ENCODE measurements at places on chromosomes 13 and 19.

- no peak for DNase-seq
Measured at GRCh38 chr13:72751220-72751619, 23.5 kb downstream of the BORA start.

- DNase-seq = no peak
Measured at GRCh38 chr13:82878536-82878935, 1003.7 kb downstream of the SLITRK1 start.

DNA sequence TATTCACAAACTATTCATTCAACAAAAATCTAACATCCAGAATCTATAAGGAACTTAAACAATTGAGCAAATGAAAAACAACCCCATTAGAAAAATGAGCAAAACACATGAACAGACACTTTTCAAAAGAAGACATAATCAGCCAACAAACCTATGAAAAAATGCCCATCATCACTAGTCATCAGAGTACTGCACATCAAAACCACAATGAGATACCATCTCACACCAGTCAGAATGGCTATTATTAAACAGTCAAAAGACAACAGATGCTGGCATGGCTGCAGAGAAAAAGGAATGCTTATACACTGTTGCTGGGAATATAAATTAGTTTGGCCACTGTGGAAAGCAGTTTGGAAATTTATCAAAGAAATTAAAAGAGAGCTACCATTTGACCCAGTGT, 487.6 kb downstream of the GPC6 start:
- DNase-seq = no peak

GRCh38 chr13:67854990-67855389, 624.9 kb upstream of the PCDH9 start:
- no peak for DNase-seq

- DNase-seq = no peak
Measured at GRCh38 chr19:14111486-14111885, 6.1 kb downstream of the PRKACA start.

DNA sequence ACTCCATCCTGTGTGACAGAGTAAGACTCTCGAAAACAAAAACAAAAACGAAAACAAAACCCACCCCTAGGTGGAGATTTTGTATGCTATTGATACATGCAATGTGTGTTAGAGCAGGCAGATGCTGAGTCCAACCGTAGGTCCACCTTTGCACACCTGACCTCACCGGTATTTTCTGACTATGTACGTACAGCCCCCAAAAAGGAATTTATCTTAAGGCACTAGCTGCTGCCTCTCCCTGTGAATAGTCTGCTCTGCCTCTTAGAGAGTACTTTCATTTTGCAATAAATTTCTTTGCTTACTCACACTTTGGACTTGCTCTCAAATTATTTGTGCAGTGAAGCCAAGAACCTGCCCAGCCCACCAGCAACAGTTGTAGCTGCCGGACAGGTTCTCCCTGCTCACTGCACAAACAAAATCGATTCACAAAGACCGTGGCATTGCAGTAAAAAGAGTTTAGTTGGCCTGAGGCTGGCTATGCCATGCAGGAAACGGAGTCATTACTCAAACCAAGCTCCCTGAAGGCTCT, 8.2 kb upstream of the ZNF77 start:
- DNase-seq = no peak

DNA sequence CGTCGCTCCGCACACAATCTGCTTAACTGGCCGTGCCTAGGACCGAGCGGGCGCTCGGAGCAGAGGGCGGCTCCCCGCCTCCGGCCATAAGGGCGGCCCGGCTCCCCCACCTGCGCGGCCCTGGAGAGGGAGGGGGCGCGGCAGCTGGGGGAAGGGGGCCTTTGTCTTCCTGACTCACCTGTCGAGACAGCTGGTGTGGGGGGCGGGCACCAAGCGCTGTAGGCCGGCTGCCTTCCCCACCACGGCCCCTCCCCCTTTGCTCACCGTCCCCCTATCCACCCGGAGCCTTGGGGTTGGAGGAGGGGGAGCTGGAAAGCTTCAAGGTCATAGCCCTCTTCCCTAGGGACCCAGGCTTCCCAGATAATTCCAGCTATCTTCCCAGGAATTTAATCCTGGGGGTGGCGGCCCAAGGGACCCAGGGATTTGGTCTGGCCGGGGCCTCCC, 1.2 kb downstream of the VASP start:
- DNase-seq = no peak

GRCh38 chr19:4613254-4613751, 26.0 kb upstream of the TNFAIP8L1 start:
- no peak for DNase-seq

GRCh38 chr13:112133499-112134390, 66.8 kb downstream of the SOX1 start:
- no peak for DNase-seq

- DNase-seq = no peak
Measured at GRCh38 chr19:11069561-11069960, 19.7 kb upstream of the LDLR start.

- DNase-seq = no peak
Measured at GRCh38 chr13:26449063-26449848, 108.2 kb upstream of the WASF3 start.

- DNase-seq = no peak
Measured at GRCh38 chr13:109983447-109983846, 197.1 kb upstream of the IRS2 start.

DNA sequence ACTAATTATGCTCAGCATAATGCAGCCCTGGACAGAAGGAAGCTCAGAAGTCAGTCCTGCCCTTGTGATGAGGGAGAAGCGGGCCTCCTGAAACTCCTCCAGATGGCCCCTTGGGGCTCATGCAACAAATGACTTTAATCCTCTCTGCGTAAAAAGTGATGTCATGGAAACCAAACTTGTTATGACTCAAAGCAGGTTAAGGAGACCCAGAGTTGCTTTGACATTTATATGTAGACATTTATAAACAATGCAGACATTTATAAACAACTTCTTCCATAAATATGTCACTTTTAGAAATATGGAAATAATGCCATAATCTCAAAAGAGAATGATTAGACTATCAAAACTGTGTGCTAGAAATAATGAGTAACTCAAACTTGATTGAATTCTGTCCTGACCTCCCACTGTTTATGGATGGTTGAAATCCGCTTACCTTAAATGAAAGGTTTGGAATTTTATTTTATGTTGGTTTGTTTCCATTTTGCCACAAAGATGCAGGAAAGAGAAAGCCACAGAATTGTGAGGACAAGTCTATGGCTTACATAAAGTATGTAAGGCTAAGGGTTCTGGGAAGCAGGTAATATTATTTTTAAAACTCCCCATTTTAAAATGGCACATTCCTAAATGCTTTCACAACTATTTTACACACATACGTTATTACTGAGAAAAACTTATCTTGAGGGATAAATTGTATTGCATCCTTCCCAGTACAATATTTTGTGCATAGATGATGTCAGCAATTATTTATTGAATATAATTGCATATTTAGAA, 73.7 kb downstream of the CYSLTR2 start:
- DNase-seq = no peak

DNA sequence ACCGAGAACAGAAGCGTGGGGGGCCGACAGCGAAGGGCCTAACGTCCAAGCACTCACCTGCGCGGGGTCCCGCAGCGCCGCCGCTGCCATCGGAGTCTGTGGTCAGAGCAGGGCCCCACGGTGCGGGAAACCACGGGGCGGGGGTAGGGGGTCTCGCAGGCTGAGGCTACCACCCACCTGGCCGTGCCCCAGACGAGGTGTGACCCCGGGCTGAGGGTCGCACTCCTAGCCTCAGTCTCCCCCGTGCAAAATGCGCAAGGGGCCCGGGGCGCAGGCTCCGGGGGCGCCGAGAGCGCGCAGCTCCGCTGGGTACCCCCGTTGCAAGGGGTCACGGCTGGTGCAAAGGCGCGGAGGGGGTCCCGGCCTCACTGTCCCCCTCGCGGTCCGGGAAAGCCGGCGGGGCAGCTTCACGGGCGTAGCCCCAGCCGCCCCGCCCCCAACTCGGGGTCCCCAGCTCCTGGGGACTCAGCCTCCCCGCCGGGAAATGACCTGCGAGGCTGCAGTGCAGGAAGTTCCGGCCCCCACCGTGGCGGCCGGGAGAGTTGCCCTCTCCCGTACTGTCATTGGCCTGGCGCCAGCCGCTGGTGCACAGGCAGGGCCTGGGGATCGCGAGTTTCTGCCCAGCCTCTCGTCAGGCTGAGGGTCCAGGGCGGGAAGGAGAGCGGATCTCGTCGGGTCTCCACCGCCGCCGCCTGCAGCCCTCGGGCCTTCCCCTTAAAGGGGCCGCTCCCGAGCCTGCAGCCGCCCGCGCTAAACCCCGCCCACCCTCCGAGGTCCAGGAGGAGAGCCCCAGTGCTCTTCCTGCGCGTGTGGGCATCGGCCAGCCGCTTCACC, at the start of gene ZNF792:
TSS of gene ZNF792 (minus strand) at position 657 of the 834 bp plus-strand sequence. CDS start at position 90, 567 bp downstream.
- peak; percentile 26 for DNase-seq

DNA sequence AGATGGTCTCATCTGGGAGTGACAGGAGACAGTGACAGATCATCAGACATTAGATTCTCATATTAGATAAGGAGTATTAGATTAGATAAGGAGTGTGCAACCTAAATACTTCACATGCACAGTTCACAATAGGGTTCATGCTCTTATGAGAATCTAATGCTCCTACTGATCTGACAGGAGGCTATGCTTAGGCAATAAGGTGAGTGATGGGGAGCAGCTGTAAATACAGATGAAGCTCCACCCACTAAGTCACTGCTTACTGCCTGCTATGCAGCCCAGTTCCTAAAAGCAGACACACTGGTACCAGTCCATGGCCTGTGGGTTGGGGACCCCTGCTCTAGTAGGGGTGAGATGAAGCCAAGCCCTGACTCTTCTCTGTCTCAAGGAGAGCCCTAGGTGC, 10.0 kb upstream of the IGFL3 start:
- DNase-seq = no peak

DNA sequence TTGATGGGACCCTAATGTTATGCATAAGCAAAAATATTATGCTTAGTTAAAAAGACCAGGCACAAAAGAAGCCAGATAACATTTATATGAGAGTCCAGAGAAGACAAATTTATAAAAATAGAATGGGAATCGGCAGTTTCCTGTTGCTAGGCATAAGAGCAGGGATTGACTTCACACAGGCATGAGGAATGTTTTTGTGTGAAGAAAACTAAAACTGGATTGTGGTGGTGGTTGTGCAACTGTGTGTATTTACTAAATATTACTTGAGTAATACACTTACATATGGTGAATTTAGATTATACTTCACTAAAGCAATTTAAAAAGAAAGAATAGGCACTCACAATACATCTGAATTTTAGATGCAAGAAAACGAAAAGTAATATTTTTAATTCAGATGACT, 108.3 kb downstream of the SLITRK1 start:
- DNase-seq = no peak

- DNase-seq = no peak
Measured at GRCh38 chr13:82070416-82070815, 1729.5 kb upstream of the SPRY2 start.

GRCh38 chr13:66430269-66430668, 799.9 kb downstream of the PCDH9 start:
- DNase-seq = no peak

- no peak for DNase-seq
Measured at GRCh38 chr13:27704681-27705080, 83.0 kb downstream of the POLR1D start.

DNA sequence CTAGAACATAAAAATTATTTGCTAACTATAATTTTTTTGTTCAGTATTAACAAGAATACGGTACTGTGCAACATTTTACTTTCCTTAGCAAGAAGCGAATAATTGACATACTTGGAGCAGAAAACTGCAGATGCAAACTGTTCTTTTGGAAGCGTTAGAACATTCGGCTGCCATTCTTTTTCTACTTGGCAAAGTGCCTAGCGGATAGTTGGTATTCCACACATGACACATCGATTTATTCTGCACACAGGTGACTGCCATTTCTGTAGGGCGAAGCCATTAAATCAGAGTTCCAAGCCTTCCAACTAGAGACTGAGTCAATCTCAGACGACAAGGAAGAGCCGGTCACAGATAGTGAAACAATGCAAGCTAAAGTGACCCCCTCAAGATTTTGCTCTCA, 117.4 kb downstream of the TRPC4 start:
- no peak for DNase-seq

- no peak for DNase-seq
Measured at GRCh38 chr13:110774051-110774450, 60.6 kb downstream of the ING1 start.

Measured in stimulated activated CD4-positive, alpha-beta T cell treated with anti-CD3 and anti-CD28 coated beads, TNF-alpha, amount 100 ng/mL, for 1 hour (primary cell).